Stimulated activated CD4-positive, alpha-beta T cell treated with anti-CD3 and anti-CD28 coated beads, Interleukin-4, amount 100 ng/mL, for 1 hour (primary cell): ENCODE measurements at places on chromosomes 7 and 10.

GRCh38 chr10:972763-973162 lies 15.5 kb upstream of the GTPBP4 start:
- no peak for DNase-seq

- DNase-seq, result no peak
Measured at GRCh38 chr7:12800486-12800885, 113.1 kb downstream of the ARL4A start.

GRCh38 chr10:15169555-15170401 lies 1.3 kb upstream of the NMT2 start:
- peak; percentile 13 for DNase-seq

GRCh38 chr10:1368842-1369171 lies 312.6 kb downstream of the WDR37 start:
- DNase-seq, result peak; percentile 49

DNA sequence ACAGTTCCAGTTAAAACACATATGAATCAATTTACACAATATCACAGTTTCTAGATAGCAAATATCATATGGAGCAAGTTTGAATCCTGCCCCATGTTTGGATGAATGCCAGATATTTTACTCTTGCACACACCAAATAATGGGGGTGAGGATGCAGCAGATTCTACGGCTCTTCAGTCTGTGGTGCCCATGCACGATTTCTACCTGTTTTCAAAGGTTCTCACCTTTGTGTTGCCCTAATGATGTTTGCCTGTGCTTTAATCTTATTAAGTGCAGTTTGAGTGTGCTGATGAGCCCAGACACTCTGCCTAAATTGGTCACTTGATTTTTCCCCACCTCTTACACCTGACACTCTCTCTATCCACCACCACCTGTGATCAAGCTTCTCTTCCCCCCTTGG lies 119.6 kb downstream of the NPY start:
- no peak for DNase-seq

GRCh38 chr10:6299743-6300105 lies 97.0 kb downstream of the PFKFB3 start:
- DNase-seq, result no peak

GRCh38 chr7:132249256-132249971 lies 326.9 kb downstream of the PLXNA4 start:
- DNase-seq, result no peak

DNA sequence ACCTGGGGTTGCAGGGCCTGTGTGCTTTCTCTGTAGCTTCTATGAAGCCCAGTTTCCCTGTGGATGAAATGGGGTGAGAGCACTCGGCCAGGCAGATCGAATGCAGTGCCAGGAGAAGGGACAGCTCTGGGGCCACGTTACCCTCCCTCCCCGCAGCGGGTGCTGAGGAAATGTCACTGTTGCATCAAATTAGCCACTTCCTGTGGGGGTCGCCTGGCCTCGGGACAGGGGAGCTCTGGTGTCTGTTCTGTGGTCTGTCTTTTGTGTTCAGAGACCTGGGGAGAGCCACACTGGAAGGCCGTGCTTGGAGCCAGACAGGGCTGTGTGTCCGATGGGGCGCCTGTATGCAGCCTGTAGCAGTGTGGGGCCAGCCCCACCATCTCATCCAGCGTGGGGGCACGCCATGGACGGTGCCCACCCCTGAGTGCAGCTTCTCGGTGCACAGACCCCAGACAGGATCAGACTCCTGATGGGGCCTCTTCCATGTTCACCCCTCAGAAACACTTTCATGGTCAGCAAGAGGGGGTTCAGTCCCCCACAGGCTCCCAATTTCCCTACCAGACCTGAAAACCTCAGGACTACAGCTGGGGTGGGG lies 13.6 kb downstream of the TTYH3 start:
- no peak for DNase-seq

GRCh38 chr10:107653832-107654287 lies 489.4 kb upstream of the SORCS1 start:
- no peak for DNase-seq

DNA sequence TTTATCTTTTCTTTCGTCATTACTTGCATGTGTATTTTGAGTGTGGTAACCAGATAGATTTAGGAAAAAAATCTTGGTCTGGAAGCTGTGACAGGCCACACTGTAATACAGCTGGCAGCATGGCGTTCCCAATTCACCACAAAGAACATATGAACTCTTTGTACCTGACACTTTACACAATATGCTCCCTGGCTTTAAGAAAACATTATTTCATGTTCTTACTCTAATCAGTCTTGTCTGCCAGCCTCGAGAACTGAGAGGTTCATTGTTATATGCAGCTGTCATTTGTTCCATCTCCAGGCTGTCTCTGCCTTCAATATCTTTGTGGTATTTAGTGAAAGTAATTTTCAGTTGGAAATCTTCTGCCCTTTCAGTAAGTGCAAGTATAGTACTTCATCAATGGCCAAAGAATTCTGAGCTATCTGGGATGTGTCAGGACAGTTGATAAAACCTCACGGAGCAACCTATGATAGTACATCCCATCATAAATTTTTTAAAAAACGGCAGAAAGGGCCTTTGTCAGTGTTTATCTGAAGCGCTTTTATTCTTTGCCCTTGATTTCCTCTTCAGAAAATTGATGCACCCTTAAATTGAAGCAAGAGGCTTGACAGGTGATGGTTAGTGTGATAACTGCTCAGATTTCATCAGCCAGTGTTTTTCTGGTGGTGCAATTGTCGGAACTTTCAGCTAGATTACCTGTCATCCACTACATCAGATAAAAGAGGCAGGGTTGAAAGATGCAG lies 146.3 kb upstream of the SP8 start:
- DNase-seq, result no peak

GRCh38 chr7:30865821-30866220 lies 45.8 kb upstream of the AQP1 start:
- no peak for DNase-seq

GRCh38 chr10:73746721-73747120 lies 2.5 kb downstream of the SEC24C start:
- DNase-seq, result no peak

- DNase-seq, result no peak
Measured at GRCh38 chr10:10685566-10685965, 332.1 kb upstream of the CELF2 start.

GRCh38 chr10:62613424-62613823 lies 191.1 kb upstream of the ADO start:
- DNase-seq, result no peak

DNA sequence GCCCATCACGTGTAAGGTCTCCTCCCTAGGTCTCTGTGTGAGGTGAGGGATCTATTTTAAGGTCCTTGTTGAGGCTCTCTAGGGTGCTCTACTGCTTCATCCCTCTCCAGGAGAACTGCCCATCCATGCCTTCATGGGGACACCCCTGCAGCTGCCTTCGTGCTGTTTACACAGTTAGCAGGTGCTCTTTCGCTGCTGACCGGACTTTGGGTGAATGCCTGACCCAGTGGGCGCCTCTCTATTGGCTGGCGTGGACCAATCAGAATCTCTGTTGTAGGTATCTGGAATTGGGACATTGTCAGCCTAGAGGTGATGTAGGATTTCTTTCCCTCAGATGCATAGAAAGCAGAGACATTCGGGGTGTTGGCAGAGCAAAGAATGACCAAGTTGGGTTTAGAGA lies 38.7 kb upstream of the HMX3 start:
- DNase-seq, result no peak

- no peak for DNase-seq
Measured at GRCh38 chr7:123972045-123972444, 47.0 kb downstream of the SPAM1 start.

DNA sequence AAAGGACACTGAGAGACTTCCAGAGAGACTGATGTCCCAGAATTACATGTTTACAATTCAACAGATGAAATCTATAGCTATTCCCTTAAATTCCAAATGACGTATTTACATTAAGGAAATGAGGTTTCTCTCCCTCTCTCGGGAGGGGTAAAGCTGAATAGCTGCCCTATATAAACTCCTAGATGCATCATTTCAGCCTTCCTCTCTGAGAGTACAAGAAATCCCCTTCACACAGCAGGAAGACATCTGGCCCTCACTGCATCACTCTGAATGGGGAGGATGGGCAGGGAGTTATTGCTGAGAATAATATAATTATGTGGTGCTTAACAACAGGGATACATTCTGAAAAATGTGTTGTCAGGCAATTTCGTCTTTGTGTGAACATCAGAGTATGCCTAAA lies 11.0 kb downstream of the POT1 start:
- DNase-seq, result no peak

- peak; percentile 75 for DNase-seq
Measured at GRCh38 chr7:106176414-106177299, 64.5 kb upstream of the SYPL1 start.

GRCh38 chr7:128164955-128165670 lies 76.0 kb upstream of the LEP start:
- no peak for DNase-seq

- no peak for DNase-seq
Measured at GRCh38 chr10:73186266-73186665, 18.3 kb downstream of the FAM149B1 start.

DNA sequence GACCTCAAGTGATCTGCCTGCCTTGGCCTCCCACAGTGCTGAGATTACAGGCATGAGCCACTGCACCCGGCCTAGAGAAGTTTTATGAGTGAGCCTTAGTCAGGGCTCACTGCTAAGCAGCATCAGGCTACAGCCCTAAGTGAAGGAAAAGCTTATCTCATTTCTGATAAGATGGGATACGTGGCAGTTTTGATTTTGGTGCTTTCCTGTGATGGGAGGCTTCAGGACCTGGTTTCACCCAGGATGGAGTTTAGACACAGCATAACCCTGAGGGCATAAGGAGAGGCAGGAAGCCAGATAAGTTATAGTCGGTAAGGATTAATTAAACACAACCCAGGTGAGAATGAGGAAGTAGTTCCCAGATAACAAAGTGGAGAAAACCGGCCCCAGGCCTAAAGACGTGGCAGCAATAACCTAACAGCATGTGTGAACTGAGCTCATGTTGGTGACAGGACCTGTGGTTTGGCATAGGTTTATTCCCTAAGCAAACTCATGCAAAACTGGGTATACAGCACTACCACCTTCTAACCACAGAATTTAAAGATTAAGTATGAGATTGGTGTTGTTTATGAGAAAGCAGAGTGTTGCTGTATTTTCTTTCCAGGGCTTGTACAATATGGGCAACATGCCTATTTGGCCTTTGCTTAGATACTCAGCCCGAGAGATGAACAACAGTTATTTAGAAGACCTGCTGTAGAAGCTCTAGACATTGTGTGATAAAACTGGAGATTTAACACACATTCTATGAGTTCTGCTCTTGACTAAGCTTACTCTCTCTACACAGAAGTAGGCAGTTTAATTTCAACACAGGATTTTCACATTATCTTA lies 119.4 kb downstream of the COL28A1 start:
- DNase-seq, result no peak

GRCh38 chr10:88088441-88089340 lies 225.3 kb downstream of the PTEN start:
- DNase-seq, result no peak

GRCh38 chr7:657565-658119 lies 68.9 kb upstream of the DNAAF5 start:
- no peak for DNase-seq

GRCh38 chr10:61744469-61744868 lies 81.7 kb downstream of the CABCOCO1 start:
- DNase-seq, result no peak

DNA sequence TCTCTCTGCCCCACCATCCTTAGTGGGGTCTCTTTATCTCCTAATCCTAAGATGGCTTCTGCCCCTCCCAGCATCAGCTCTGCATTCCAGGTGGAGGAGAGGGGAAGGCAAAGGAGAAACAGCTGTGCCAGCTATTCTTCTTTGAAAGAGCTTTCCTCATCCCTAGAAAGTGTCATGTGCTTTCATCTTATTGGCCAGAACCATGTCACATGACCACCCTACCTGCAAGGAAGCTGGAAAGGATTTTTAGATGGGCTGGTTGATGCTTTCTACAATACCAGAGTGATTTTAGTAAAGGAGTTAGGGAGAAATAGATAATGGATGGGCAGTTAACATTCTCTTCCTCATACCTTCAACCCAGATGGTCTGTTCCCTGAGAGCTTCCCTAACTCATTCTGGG lies 141.1 kb downstream of the INSYN2A start:
- DNase-seq, result no peak

DNA sequence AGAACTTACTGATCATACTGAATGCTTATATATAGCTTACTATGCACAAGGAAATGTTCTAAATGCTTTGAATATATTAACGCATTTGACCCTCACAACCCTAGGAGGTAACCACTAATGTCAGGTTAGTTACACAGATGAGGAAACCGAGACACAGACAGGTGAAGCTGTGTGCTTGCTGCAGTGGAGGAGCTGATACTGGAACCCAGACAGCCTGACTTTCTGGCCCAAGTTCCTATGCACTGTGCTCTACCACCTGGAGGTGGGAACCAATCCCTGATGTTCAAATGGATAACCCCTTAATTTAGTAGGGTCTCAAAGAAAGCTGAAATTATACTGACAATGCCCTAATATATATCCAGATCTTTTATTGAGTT lies 119.6 kb downstream of the SORBS1 start:
- DNase-seq, result no peak

- DNase-seq, result no peak
Measured at GRCh38 chr10:91000985-91001384, 80.1 kb upstream of the ANKRD1 start.

GRCh38 chr7:17719998-17720397 lies 220.3 kb downstream of the SNX13 start:
- no peak for DNase-seq

DNA sequence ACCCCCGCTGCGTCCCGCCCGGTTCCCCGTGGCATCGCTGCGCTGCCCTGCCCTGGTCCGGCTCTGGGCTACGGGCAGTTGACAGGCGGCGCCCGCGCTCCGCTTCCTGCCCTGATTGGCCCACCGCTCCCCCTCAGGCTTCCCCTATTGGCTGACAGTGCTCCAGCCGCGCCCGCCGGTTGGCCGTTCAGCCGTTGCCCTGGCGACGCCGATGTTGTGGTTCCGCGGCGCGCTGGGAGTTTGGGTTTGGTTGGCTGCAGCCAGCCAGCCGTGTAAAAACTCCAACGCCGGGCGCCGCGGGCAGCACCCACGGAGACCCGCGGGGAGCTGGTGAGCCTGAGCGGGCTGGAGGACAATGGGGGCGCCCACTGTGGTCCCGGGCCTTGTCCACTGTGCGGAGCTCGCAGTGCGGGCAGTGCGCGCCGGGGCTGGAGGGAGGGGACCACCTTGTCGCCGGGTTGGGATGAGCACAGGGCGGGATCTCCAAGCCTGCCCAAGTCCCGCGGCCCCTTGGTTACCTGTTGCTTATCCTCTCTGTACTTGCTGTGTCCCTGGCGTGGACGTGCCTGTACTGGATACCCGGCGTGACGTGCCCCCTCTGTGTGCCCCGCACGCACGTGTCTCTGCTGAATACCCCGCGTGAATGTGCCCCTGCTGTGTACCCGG lies at the start of gene C7orf57:
C7orf57 (plus strand) TSS at position 243 of the 666 bp plus-strand sequence. CDS start 766 bp downstream, outside the sequence.
- DNase-seq, result peak; percentile 86

- DNase-seq, result no peak
Measured at GRCh38 chr7:90611115-90611514, 15.0 kb downstream of the CDK14 start.

- no peak for DNase-seq
Measured at GRCh38 chr7:66571568-66571967, 57.1 kb upstream of the KCTD7 start.

DNA sequence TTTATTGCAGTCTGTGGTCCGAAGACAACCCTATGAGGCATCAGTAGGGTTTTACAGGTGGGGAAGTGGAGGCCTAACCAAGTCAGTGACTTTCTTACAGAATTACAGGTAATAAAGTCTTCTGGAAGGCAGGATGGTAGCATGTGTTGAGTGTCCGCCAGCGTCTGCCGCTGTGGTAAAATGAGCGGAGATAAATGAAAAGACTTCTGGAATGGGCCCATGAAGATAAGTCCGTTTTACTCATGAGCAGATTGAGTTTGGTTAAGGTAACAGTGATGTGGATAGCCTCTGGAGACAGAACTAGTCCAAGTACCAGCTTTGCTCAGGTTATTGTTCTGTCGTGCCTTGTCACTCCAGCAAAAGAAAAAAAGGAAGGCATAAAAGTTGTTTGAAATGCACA lies 966 bp downstream of the FBH1 start:
- DNase-seq, result no peak
